Lung (tissue), 17 donors: ENCODE measurements at places on chromosomes 12 and 14. TPM values are rescaled to one million over a fixed set of nuclear protein-coding genes. Genes with fewer than 3 reads are reported as not detected.
A peak's percentile ranks its signal among the peaks of the same experiment; 100 is the strongest.

GRCh38 chr12:108980831-108981618, 39.8 kb downstream of the SVOP start:
- no peak overlapping the region for H3K27ac ChIP-seq
- H3K4me1 ChIP-seq, result no peaks in the 10 kb centered on the region
- peak; percentile 1 for DNase-seq
- no peaks in the 10 kb centered on the region for H3K27me3 ChIP-seq
- H3K36me3 ChIP-seq, result no peaks in the 10 kb centered on the region

DNA sequence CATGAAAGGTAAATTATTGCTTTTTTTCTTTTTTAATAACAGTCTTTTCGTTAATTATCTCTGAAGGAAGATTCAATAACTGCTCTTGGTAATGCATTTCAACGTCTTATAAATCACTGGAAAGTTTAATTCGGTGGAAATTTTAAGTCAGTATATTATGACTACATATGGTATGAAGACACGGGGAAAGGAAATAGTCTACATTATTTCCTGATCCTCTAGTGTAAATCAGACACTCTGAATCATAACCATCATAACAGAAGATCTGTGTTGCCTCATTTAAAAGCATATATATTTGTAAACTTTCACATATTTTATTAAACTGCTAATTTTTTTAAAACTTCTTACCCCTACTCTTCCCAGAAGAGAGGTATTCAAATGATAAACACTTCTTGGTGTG, 53.7 kb downstream of the EFCAB11 start:
- H3K27me3 ChIP-seq, result no peaks in the 10 kb centered on the region
- no peaks in the 10 kb centered on the region for H3K4me1 ChIP-seq
- no peak for DNase-seq
- no peak overlapping the region for H3K27ac ChIP-seq
- H3K4me3 ChIP-seq, result no peak overlapping the region

DNA sequence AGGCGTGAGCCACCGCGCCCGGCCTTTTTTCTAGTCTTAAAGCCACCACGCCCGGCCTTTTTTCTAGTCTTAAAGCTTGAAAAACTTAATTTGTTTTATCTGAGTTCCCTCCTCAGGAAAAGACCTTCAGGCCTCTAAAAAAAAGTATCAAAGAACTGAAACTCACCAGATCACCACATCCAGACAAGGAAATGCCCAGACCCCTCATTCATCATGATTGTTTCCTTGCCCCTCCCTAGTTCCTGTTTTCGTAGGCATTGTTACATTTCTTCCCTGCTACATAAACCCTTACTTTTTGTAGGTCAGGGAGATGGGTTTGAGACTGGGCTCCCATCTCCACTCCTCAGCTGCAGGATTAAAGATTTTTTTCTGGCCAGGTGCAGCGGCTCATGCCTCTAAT, 21.1 kb upstream of the VWF start:
- no peaks in the 10 kb centered on the region for H3K27me3 ChIP-seq
- no peak for DNase-seq
- H3K4me3 ChIP-seq, result no peak overlapping the region
- no peaks in the 10 kb centered on the region for H3K4me1 ChIP-seq

ANHX gene
- total RNA-seq, result not detected

DNA sequence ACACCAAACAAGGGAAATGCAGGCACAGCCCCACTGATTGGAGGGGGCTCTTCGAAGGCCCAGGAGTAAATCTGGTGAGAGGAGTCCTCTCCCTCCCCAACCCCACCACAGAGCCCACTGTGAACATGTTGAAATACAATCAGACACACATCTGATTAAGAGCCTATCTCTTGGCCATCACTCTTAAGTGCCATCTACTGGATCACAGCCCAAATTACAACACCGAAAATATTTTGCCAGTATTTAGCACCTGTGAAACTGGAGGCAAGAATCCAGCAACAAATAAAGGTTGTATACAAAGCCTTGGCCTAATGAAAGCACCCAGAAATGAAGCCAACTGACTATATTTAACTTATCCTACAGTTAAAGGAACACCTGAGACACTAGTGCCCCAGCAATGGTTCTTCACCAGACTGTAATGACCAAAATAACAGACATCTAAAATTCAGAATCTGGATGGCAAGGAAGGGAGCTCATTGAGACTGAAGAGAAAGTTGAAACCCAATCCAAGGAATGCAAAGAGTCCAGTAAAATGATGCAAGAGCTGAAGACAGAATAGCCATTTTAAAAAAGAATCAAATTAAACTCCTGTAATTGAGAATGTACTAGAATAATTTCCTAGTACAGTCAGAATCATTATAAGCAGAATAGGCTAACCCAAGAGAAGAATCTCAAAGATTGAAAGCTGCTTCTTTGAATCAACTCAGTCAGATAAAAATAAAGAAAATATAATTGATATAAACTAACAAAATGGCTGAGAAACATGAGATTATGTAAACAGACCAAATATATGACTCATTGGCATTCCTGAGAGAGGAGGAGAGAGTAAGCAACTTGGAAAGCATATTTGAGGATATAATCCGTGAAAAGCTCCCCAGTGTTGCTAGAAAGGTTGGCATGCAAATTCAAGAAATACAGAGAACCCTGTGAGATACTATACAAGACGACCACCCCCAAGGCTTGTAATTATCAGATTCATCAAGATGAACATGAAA, 1117.0 kb downstream of the FLRT2 start:
- DNase-seq, result no peak
- no peaks in the 10 kb centered on the region for H3K27me3 ChIP-seq
- H3K4me3 ChIP-seq, result no peak overlapping the region
- H3K27ac ChIP-seq, result no peak overlapping the region
- no peaks in the 10 kb centered on the region for H3K4me1 ChIP-seq
- no peaks in the 10 kb centered on the region for H3K36me3 ChIP-seq

DNA sequence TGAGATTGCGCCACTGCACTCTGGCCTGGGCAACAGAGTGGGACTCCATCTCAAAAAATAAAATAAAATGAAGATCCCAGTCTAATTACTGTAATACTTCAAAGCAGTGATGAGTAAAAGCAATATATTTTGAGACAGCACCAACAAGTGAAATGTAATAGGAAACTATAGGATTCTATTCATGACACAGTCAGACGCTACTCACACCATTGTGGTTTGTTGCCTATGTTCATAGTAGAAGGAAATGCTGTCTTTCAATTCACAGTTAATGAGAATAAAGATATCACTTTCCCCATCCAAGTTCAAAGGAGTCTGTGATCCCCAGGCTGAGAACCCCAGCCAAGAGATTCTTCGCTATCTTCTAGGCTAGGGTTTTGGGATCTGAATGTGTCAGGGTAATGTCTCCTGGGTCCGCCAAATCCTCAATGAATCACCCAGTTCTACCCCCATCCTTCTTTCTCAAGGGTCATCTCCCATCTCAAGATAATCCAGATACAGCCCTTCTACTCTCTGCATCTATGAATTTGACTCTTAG, 16.6 kb upstream of the DTX1 start:
- H3K27me3 ChIP-seq, result no peaks in the 10 kb centered on the region
- no peaks in the 10 kb centered on the region for H3K4me1 ChIP-seq
- H3K27ac ChIP-seq, result no peak overlapping the region
- no peak overlapping the region for H3K4me3 ChIP-seq
- no peak for DNase-seq
- no peaks in the 10 kb centered on the region for H3K36me3 ChIP-seq

DNA sequence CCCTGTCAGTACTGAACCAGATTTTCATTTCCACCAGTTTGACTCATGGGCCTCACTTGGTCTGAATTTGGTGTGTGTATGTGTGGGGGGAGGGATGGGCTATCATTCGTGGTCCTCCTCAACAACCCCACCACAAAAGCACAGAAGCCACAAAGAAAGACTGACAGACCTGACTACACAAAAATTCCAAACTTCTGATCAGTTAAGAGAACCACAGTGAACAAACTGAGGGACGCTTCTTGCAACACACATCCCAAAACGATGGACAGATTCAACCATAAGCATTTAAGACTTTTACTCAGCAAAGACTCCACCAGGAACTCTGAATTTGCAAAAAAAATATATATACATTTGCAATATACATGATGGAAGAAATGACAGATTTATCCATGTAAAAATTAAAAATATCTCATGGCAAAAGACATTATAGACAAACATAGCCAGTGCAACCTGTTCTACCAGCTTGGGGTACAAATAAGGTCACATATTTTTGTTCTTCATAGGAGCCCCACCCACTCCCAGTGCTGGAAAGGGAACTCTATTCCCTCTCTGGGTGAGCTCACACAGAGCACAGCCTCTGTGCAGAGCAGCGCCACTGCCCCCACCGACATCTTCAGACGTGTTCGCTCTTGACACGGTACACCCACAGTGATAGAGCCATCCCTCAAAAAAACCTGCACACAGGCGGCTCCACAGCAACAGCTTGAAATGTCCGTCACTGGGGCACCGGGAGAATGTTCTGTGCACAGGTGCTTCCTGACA, 49.7 kb downstream of the JAG2 start:
- H3K4me3 ChIP-seq, result no peak overlapping the region
- DNase-seq, result peak; percentile 24
- no peak overlapping the region for H3K27ac ChIP-seq
- H3K36me3 ChIP-seq, result no peaks in the 10 kb centered on the region
- no peaks in the 10 kb centered on the region for H3K27me3 ChIP-seq
- H3K4me1 ChIP-seq, result peaks cover 6% of the 10 kb centered on the region

ALG10 gene
- 20.8 TPM for total RNA-seq

GRCh38 chr12:71719647-71720370, 33.9 kb downstream of the TMEM19 start:
- H3K36me3 ChIP-seq, result no peaks in the 10 kb centered on the region
- DNase-seq, result no peak
- H3K4me1 ChIP-seq, result no peaks in the 10 kb centered on the region
- no peaks in the 10 kb centered on the region for H3K27me3 ChIP-seq

CLECL1 gene
- 0.74 TPM for total RNA-seq

SDS gene
- 0.20 TPM for total RNA-seq

GRCh38 chr12:113860950-113861349, 105.2 kb downstream of the RBM19 start:
- no peaks in the 10 kb centered on the region for H3K27me3 ChIP-seq
- no peak overlapping the region for H3K27ac ChIP-seq
- no peak for DNase-seq
- H3K36me3 ChIP-seq, result peaks cover 34% of the 10 kb centered on the region
- no peaks in the 10 kb centered on the region for H3K4me1 ChIP-seq
- no peak overlapping the region for H3K4me3 ChIP-seq
